IPS DF 6.9 (cell line): ENCODE measurements at places on chromosomes 2 and 18.

DNA sequence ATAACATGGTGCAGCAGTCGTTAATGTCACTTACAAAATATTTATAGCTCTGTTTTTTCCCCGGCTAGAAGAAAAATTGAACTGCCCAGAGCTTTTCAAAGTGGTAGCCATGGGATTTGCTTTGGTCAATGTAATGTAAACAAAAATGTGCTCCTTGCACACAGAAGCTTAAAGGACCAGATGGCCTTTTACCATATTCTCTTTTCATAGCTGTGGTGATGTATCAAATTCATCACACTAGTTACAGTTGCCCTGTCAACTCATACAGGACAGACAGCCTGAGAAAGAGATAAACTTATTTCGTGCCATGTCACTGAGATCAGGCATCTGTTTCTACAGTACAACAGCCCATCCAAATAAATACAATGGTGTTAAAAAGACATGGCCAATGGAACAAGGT is 368.1 kb upstream of the CDH19 start:
- DNase-seq = no peak

DNA sequence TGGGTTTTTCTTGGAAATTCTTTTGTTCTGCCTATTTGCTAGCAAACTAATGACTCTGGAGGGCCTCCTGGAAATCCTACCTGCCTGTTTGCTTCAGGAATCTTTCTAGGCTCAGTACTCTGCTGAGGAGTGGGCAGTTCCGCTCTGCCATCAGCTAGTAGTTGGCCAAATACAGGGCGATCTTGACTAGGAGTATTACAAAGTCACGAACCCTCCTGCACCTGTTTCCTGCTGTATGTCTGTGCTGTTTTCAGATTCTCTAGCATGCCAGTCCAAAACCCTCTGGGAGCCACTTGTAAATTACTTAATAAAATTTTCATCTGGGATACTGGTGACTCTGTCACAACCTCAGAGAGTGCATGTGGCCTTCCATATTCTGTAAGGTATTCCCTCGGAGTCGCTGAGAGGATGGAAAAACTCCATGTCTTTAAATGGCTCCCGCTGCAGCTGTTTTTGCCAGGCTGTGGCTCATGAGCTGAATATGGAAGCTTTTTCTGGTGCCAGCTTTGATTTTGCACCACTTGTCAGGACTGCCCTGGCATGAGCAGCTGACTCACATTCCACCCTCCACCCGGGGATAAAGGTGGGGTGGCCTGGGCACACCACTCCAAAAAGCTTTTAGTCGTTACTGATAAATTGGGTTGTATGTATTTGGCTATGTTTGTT is 123.0 kb downstream of the RTN4 start:
- no peak for DNase-seq

DNA sequence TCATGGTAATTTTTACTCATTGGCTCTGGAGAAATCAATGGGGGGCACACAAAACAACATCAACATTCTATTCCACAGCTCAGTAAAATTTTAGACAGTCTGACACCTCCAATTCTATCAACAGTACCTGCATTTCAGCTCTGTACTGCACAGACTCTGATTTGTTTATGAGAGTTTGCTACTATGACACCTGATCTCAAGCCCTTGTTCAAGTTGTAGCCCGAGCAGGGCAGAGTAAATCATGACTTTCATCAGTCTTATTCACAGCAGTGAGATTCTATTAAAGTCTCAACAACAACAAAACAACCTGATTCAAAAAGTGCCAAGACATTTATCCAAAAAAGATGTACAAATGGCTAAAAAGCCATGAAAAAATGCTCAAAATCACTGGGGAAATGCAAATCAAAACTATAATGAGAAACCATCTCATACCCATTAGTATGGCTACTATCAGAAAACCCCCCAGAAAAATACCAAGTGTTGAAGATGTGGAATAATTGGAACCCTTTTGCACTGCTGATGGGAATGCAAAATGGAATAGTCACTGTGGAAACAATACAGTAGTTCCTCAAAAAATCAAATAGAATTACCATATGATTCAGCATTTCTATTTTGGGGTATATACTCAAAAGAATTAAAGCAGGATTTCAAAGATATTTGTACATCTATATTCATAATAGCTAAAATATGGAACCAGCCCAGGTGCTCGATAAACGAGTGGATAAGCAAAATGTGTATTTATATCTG is 71.7 kb upstream of the RBMS1 start:
- DNase-seq = no peak

DNA sequence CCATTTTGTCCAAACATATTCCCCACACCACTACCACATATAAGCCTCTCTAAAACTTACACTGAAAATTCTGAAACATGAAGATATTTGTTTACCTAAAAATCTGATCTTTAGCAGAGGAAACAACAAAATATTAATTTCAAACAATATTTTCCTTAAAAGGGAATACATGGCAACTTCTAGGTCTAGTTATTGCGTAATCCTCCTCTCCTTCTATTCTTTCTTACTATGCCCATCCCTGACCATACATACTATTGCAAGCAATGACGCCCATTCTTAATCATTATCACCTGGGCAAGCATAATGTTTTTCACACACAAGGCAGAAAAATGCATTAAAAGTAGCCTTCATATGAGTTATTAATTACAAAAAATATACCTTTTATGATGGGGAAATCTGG is 372.6 kb downstream of the ZEB2 start:
- DNase-seq = no peak

DNA sequence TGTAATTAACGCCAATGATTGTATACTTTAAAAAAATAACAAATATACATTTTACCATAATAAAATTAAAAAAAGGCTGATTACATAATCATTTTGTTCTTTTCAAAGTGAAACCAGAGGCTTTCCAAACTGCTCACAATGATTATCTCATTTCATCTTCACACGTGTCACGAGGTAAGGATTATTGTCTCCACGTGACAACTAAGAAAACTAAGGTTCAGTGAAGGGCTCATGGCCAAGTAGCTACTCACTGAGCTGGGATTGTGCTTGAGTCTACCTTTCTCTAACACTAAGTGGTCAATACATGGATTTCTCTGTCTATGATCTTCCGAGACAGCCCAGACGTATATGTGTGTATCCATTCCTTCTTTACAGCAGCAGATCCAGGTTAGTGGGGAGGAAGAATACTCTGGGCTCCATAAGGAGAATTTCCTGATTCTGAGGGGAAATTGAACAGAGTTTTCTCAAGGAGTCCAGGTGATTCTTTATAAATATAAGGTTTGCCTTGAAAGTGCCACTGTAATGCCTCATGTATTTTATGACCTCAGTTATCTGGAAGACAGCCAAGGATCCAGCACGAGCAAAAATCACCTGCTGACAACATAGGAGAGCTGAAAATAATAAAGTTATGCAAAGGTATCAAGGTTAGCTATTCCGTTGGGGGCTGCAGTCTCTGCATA is 25.6 kb upstream of the ACSL3 start:
- DNase-seq = no peak

- no peak for DNase-seq
These were observed 97.0 kb upstream of the SLC35G4 start for GRCh38 chr18:11512096-11513025.

- no peak for DNase-seq
These were observed 624.0 kb upstream of the LRRTM4 start for GRCh38 chr2:78145997-78146722.

- no peak for DNase-seq
These were observed 27.6 kb downstream of the ANKAR start for GRCh38 chr2:189702071-189702470.

- DNase-seq = no peak
These were observed 32.1 kb upstream of the NCKAP5 start for GRCh38 chr2:133600266-133600928.

GRCh38 chr2:240818293-240819125 is 1.5 kb downstream of the KIF1A start:
- no peak for DNase-seq

- DNase-seq = no peak
These were observed 24.4 kb downstream of the SERTAD2 start for GRCh38 chr2:64629329-64629781.

DNA sequence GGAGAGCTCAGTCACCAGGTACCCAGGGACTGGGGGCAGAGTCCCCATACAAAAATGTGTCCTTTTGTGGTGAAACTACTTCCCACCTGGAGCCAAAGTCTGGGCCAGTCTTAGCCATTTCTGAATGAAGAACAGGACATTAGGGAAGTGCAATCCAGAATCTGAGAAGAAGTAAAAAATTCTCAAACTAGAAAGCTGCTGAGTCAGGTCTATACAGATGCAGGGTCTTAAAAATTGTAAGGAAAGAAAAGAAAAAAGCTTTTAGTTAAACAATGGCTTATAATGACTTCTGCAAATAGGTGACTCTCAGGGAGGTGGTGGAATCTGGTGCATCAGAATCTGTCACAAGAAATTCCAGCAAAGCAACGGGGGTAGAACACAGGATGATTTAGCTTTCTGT is 13.5 kb downstream of the ZBTB7C start:
- DNase-seq = no peak

DNA sequence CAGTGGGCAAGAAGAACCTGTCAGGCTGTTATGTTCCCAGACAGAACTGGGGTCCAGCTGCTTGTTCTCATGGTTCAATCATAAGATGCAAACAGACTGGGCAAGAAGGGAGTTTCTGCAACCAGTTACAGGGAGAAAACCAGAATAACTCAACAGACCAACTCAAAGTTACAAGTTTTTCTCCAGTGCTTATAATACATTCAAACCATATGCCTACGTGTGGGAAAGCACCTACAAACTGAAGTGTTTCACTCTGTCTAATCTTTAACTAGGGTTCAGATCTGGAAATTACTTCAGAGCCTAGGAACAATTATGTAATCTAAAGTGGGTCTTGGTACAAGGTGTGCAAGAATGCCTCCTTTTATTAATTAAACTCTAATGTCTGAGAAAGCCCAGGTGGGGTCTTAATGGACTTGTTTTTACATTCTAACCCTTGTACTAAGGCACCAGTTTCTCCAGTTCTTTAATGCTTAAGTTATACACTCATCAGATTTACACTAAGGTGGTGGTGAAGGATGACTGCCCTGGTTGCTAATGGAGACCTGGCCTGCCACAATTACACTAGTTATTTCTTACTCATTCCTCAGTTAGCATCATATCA is 951.9 kb downstream of the TSN start:
- no peak for DNase-seq

DNA sequence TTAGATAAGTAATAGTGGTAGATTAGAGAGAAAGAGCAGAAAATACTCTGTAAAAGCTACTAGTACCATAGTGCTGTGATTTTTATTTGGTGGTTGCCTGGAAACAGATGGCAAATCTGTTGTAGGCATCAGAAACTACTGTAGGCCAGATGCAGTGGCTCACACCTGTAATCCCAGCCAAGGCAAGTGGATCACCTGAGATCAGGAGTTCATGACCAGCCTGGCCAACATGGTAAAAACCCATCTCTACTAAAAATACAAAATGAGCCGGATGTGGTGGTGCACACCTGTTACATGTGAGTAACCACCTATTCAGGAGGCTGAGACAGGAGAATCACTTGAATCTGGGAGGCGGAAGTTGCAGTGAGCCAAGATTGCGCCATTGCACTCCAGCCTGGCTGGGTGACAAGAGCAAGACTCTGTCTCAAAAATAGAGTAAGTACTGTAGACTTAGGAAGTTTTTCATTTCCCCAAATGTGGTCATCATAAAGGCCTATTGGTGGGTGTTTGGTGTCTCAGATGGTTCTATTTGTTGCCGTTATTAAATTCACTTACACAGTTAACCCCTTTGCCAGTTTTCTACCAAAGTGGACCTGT is 79.6 kb downstream of the SPTBN1 start:
- DNase-seq = no peak

DNA sequence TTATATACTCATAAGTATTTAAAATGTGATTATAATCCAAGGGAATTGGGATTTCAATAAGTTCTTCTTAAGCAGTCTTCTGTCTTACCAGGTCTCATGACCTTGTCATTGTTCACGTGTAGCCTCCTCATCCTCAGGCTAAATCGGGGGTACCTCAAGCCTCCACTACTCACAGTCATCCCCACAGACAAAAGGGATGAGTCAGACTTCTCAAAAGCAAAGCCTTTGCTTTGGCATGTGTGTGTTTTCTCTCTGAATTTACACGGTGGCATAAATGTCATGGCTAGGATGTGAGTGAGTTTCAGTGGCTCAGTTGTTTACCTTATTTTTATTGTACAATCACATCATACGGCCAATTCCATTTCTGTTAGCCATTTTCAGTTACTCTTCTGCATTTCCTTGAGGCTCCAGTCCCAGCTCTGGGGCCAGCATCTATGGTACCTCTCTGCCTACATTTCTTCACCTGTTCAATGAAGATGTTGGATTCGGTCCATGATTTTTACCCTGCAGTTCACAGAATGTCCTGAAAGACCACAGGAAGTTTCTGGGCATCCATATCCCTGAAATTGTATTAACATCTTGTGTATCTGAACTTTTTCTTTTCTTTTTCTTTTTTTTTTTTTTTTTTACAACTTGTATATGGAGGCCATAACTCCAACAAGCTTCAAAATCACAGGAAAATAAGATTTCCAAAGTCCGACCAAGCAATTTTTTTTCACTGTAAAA is 195.3 kb downstream of the FHOD3 start:
- no peak for DNase-seq

DNA sequence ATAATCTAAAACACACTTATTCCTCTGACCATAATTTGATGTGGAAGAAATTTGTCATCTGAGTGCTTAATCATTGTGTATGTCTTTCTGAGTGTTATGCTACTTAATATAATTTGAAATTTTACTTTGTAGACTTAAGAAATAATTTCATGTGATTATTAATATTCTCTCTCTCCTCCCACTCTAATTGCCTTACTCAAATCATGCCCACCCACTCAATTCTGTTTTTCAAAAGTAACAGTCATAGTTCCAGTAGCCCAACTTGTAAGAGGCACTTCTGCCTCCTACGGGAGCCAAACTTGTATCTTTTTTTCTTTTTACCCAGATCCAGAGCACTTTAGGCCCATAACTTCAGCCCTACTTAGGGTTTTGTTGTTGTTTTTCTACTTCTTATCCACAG is 18.5 kb upstream of the KYNU start:
- no peak for DNase-seq

GRCh38 chr2:238693337-238694093 is 154.4 kb upstream of the TWIST2 start:
- DNase-seq = no peak

DNA sequence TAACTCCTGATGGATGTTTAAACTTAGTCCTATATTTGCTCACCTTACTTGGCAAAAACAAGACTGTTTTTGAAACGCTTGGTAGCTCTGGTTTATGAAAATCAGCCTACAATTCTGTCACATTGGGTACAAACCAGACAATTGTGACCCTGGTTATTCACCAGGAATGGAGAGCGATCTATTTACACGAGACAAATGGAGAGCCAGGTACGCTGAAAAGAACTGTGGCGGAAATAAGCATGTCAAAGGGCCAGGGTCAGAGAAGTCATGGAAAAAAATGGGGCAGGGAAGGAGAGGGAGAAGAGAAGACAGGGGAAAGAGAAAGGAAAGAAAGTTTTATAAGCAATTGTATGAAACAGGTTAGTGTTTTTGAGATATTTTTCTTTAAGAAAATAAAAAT is 119.5 kb upstream of the ZFP36L2 start:
- DNase-seq = peak; percentile 13

DNA sequence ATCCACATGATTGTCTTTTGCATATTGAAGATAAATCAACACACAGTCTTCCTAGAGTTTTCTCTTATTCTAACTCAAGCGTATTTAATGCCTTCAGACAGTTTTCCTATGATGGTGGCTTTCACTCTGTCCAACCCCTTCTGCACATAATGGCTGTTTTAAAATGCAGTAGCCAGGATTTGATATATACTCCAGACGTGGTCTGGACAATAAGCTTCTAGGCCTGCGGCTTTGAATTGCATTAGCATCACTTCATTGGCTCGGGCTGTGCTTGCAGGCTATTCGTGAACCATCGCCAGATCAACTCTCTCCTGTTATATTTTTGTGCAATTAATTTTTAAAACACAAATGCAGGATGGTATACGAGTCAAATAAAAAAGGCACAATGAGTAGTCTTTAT is 235.3 kb downstream of the BCL2 start:
- DNase-seq = no peak
